ENCODE measurements at places on chromosomes 3 and 15.

- no peak for DNase-seq
These were observed 46.7 kb downstream of the FILIP1L start for GRCh38 chr3:100067589-100067988.

DNA sequence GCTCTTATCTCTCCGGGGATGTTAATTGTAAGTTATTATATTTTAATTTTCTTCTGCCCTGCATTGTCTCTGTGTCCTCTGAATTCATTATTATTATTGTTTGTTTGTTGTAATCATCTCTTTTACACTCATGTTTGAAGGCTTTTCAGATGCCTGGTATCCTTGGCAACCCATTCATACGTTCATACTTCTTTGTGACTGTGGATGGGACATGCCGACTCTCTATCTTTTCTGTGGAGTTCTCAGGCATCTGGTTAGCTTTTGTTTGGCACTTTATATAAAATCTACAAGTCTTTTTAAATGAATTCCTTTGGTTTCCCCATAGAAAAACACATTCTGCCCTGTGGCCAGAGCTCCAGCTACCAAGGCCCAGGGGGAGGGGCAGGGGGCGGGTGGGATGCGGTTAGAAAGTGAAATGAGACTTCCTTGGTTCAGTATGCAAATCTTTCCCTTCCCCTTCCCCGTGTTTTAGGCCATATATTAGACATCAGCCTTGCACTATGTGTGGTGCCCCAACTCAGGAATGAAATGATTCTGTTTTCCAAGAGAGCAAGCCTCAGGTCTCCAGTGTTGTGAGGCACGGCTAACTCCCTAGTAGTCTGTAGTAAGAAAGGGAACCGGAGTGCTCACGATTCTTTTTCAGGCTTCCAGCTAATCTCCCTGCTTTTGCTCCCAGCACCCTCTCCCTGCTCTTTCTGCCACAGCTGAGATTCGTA lies 79.2 kb downstream of the SST start:
- no peak for DNase-seq

DNA sequence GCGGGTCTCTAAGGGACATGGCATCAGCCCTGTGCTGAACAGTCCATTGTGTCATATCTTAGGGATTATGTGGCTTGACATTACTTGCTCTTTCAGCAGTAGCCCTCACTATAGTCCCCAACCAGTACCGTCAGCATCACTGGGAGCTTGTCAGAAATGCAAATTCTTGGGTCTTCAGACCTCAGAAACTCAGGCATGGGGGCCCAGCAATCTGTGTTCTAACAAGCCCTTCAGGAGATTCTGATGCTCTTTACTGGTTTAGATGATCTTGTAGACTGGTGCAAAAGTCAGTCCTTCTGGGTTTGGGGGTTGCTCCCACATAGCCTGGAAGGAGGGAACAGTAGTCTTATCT lies 39.0 kb upstream of the TRAK1 start:
- DNase-seq, result no peak

- DNase-seq, result no peak
These were observed 194.5 kb downstream of the RPLP1 start for GRCh38 chr15:69647142-69647513.

DNA sequence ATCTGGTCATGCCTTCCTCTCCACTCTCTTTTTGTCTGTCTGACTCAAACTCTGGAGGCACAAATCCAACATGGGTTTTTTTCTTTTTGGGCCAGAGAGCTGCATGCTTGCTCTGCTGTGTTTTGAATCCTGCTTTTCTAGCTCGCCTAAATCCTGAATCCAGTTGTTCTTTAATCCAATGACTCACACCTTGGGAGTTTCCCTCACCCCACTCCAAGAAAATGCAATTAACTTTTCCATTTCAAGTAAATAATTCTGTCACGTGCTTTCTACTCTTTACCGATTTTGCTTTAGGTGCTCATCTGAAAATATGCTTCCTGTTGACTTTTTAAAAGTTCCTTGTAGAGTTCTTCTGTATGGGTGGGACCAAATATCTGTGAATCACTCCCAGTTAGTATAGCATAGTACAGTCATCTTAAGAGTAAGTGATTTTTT lies 47.6 kb downstream of the SLMAP start:
- peak; percentile 76 for DNase-seq

GRCh38 chr15:27241943-27242342 lies 271.0 kb downstream of the GABRG3 start:
- DNase-seq, result no peak
